ENCODE measurements at places on chromosomes 4 and X. TPM values are rescaled to one million over a fixed set of nuclear protein-coding genes. Genes with fewer than 3 reads are reported as not detected.

Gene SMIM31
- total RNA-seq: 4.6 TPM

Gene MND1
- not detected for total RNA-seq

Gene SATL1
- total RNA-seq: not detected

Gene HS6ST2
- 6.8 TPM for total RNA-seq

Gene CLCN5
- 7.2 TPM for total RNA-seq

Gene GPM6B
- 15.9 TPM for total RNA-seq

Gene HSPA4L
- total RNA-seq: 5.6 TPM

Gene STAP1
- total RNA-seq: 0.65 TPM

Gene PNMA6E
- not detected for total RNA-seq

Gene ARHGEF38
- total RNA-seq: 1.2 TPM

Gene TDO2
- total RNA-seq: 1.0 TPM

Gene TRAM1L1
- total RNA-seq: 4.6 TPM

Gene SPANXN1
- not detected for total RNA-seq

Gene F8A2
- not detected for total RNA-seq

Gene SUPT20HL2
- 0.57 TPM for total RNA-seq

Gene KLB
- total RNA-seq: 0.08 TPM

Gene PASD1
- total RNA-seq: not detected

Gene ATOH1
- not detected for total RNA-seq

Gene POU4F2
- total RNA-seq: not detected

Gene PABPC1L2B
- total RNA-seq: not detected

Gene CT83
- not detected for total RNA-seq

Gene FAM236C
- total RNA-seq: not detected

Gene ALPK1
- total RNA-seq: 49.1 TPM

Gene MAGEB17
- not detected for total RNA-seq

Gene F9
- total RNA-seq: not detected

Gene FGF13
- total RNA-seq: 19.8 TPM

Gene UGT2B10
- not detected for total RNA-seq

Gene NLGN3
- total RNA-seq: 1.9 TPM

Gene SH3D19
- total RNA-seq: 41.7 TPM

Gene GPC3
- total RNA-seq: 4.9 TPM

Gene HTRA3
- total RNA-seq: 17.5 TPM

Gene RHOXF2
- total RNA-seq: not detected

Gene PSAPL1
- total RNA-seq: not detected

Gene LPAR4
- total RNA-seq: 0.18 TPM

Gene GPR82
- 0.26 TPM for total RNA-seq
